ENCODE measurements at places on chromosomes 7 and 10. TPM values are rescaled to one million over a fixed set of nuclear protein-coding genes. Genes with fewer than 3 reads are reported as not detected.

- DNase-seq, result no peak
These were observed 2.1 kb upstream of the RALA start for GRCh38 chr7:39621261-39621660.

DNA sequence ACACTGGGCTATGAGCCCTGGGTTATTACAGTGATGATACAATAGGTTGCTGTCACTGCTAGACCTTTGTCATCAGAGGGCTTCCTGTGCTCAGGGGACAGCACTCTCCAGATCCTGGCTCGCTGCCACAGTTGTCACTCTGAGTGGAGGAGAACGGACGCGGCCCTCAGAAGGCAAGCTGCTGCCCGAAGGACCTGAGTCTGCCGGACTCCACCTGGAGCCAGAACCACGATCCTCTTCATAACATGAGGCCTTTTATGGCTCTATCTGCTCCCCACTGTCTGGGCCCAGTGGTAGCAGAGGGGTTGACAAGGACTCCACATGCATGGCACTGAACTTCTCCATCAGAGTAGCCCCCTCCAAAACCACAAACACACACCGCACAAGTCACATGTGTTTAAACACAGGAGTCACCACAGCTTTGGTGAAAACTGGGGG lies 94.7 kb upstream of the EFCAB10 start:
- no peak for DNase-seq

- no peak for DNase-seq
These were observed 89.1 kb downstream of the CELF2 start for GRCh38 chr10:11106621-11107374.

- peak; percentile 21 for DNase-seq
These were observed 181.7 kb downstream of the HECW1 start for GRCh38 chr7:43294080-43294630.

DNA sequence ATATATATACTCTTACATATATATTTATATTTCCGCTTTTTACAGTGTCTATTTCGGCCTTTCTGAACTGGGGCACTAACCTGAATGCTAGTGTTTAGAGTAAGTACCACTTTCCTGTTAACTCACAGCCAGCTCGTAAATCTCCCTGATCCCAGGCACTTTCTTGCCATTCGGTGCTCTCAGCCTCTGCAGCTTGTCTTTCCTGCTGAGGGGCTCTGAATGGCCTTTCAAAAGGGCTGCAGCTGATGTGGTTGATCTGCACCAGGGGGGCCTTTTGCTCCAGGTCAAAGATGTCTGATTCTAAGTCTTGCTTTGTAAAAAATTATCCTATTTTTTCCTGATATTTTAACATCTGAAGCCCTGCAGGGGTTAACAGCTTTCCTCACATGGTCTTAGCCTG lies 25.5 kb upstream of the HPS1 start:
- DNase-seq, result no peak

DNA sequence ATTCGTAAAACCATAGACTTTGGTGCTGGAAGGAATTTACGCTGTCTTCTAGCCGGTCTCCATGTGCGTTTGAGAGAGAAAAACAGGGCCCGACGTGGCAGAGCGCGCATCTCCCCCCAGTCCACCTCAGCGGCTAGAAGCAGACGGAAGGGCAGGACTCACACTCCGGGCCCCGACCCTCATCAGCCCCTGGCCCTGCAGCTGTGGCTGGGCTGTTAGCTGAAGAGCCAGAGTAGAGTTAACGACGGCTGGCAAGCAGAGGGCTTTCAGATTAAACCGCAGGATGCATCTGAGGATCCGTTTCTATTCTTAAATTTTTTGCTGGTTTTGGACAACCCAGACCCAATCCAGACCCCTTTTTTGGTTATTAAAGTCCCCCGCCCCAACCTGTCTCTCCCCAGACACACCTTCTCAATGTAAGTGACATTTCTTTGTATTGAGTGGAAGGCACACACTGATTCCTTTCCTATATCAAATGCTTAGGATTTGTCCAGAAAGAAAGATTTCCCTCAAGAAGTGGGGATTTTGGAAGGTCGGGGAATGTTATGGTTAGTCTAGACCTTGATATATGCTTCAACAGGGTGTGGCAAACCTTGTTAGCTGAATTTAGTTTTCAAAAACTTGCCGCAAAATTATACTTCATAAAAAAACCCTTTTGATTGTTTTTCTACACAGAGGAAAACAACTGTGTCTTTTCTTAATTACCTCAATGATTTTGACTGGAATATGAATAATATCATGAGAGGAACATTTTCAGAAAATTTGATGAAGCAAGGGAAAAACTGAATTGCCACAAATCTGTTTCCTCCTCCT lies 1.7 kb upstream of the TBX20 start:
- no peak for DNase-seq

- no peak for DNase-seq
These were observed 244.8 kb upstream of the TCERG1L start for GRCh38 chr10:131556061-131556896.

DNA sequence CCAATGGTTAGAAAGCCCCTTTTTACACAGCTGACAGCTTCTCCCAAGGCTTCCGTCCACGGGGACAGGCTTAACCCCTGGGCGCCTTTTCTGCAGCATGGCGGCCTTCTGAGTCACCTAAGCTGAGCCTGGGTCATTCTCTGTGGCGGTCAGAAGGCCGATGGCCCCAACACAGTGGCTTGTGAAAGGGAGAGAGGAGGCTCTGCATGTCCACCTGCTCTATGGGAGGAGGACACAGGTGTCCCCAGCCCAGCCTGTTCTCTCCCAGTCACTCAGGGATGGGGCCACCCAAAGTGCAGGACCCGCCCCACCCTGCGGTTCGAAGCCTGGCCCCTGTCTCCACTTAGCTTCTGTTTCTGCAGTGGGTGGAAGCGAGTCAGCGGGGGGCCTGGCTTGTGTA lies 20.4 kb upstream of the TTYH3 start:
- no peak for DNase-seq

DNA sequence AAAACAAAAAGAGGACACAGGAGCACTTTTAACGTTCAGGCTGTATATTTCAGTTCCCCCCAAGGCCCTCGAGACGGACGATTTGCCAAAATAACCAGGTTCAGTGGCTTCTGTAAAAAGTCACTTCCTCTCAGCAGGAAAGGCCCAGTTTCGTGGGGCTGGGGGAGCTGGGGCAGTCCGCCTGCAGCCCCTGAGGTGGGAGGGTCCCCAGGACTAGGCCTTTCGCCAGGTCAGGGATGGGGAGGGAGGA lies 28.8 kb downstream of the WDR86 start:
- no peak for DNase-seq

DNA sequence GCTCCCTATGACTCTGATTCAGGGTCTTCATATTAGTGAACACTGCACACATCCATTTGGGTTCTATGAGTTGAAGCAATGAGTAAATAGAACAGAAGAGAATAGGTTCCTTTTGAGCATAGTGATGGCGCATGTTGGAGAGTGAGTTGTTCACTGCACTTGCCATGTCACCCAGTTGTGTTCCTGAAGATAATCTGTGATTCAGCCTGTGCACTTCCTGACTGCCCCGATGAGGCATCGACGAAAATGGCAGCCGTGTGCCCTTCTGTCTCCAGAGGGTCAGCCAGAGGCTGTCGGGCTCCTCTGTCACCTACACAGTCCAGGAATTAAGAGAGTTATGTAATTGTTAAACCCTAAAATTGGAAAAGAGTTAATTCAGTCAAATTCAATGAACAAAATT lies 94.7 kb downstream of the GALNT11 start:
- no peak for DNase-seq

DNA sequence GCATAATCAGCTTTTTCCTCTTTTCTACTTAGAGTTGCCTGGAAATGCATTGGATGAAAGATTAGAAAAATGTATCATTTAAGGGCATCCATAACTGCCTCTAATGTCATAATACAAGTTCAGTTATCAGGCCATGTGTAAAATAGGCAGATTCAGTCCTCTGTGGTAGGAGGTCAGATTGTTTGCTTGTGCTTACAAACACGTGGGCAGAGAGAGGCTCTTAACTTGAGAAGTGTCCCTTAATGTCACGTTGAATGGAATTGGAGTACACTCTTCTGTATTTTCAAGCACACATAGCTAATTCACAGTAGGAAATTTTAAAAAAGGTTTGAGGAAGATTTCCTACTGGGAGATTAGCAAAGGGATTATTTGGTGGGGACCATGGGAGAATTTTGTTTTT lies 359.8 kb upstream of the MTPN start:
- no peak for DNase-seq

DNA sequence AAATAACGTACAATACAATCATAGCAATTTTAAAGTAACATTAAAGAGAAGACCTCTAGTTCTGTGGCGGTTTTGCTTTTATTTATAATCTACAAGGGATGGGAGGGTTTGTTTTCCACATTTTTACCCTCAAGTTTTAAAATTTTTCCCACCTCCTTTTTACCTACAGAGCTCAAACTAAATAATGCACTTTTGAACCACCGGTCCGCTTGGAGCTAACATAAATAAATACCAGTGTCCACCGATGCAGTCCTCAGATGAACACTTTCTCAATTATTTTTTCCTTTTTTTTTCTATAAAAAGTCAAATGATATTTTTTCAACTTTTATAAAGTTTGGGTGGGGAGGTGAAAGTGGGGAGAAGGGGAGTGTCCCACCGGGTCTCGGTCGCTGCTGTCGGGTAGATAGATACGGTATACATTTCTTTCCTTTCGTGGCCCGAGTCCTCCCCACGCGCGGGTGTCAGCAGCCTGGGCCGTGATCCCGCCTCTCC lies 3.3 kb downstream of the ZNF503 start:
- peak; percentile 15 for DNase-seq

GRCh38 chr7:75986147-75986781 lies 8.1 kb downstream of the TMEM120A start:
- no peak for DNase-seq

DNA sequence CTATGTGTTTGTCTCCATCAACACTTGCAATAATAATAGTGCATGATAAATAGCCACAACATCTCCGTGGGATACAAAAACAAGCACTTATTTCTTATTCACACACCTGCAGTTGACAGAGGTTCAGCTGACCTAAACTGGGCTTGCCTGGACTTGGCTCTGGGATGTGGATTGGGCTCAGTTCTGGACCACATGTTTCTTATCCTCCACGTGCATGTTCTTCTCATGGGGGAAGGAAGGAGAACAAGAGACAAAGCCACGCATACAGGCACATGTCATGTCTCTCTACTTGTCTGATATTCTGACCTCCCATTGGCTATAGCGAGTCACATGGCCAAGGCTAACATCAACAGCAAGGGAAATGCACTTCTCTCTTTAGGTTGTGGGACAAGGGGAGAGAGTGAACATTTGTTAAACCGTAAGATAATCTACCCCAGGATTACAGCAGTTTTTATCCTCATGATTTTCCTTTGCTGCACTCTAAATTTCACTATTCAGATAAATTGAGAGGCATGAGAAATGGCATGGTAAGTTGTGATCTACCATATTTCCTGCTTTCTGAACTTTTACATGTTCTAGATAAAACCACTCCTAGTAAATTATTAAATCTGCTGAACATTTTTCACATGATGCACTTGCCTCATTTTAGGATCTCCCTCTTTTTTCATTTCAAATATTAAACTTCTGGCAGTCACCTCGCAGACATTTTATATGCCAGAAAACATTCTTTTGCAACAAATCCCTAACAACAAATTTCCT lies 33.7 kb downstream of the CFAP58 start:
- no peak for DNase-seq

GRCh38 chr10:90197766-90198165 lies 496.4 kb downstream of the KIF20B start:
- no peak for DNase-seq

- DNase-seq, result no peak
These were observed 43.2 kb downstream of the DPYSL4 start for GRCh38 chr10:132229834-132230556.

DNA sequence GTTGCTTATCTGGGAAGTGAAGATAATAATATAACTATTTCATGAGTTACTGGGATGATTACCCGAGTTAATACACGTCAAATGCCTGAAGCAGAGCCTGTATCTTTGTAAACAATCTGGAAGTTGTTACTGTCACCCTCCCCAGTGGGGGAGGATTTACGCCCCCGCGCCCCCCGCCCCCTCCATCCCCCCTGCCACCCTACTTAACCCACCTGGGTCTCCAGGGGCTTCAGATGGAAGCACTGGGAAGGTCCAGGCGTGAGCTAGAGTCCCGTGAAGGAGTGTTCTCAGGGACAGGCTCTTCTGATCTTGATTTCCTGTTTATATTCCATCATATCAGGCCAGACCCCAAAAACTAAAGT lies 691 bp upstream of the PPA1 start:
- DNase-seq, result no peak

DNA sequence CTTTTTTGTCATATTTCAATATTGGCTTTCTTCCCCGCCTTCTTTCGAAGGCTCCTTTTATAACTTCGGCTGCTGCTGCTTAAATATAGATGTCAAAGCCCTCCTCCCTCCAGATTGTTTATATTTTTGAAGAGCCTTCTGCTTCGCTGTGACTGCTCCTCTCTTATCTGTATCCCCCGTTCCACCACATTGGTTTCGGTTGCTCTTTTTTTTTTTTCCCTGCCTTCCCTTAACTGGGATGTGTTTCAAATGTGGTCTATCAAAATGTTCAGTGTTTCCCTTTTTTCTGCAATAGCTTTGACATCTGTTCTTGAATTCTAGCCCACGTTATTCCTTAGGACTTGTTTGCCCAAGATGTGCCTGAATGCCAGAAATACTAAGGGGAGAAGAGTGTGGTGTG lies 96.4 kb downstream of the CUX1 start:
- peak; percentile 94 for DNase-seq

DNA sequence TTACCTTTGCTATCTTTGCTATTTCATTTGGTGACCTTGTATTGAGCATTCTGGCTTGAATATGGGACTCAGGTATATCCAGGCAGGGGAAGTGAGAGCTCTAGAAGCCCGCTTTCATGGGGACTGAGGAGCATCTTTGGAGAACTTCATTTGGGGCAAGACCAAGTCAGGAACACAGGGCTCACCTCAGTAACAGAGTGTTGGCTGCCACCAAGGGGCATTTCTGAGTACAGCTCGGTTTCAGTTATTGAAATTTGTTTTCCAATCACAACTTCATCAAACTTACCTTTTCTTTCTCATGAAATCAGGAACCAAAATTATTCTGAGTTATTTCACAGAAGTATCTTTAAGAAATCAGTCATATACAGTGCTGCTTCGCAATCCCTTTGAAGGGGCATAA lies 337.2 kb downstream of the C7orf25 start:
- peak; percentile 14 for DNase-seq

GRCh38 chr7:103851357-103851756 lies 138.1 kb downstream of the RELN start:
- no peak for DNase-seq

Gene NXPH1
- 17.1 TPM for total RNA-seq

Gene ENTPD7
- 18.0 TPM for total RNA-seq

Gene NUTM2E
- 0.88 TPM for total RNA-seq

Gene STN1
- total RNA-seq, result 30.9 TPM

Gene OR13A1
- 0.20 TPM for total RNA-seq

Gene CNNM1
- 7.5 TPM for total RNA-seq

Gene INSYN2A
- 10.2 TPM for total RNA-seq

Gene UCN3
- 0.50 TPM for total RNA-seq

Gene ADCY1
- 66.4 TPM for total RNA-seq

Measured in spinal cord (tissue), 10 donors.